ENCODE measurements at places on chromosomes 7 and 10. TPM values are rescaled to one million over a fixed set of nuclear protein-coding genes. Genes with fewer than 3 reads are reported as not detected.

DNA sequence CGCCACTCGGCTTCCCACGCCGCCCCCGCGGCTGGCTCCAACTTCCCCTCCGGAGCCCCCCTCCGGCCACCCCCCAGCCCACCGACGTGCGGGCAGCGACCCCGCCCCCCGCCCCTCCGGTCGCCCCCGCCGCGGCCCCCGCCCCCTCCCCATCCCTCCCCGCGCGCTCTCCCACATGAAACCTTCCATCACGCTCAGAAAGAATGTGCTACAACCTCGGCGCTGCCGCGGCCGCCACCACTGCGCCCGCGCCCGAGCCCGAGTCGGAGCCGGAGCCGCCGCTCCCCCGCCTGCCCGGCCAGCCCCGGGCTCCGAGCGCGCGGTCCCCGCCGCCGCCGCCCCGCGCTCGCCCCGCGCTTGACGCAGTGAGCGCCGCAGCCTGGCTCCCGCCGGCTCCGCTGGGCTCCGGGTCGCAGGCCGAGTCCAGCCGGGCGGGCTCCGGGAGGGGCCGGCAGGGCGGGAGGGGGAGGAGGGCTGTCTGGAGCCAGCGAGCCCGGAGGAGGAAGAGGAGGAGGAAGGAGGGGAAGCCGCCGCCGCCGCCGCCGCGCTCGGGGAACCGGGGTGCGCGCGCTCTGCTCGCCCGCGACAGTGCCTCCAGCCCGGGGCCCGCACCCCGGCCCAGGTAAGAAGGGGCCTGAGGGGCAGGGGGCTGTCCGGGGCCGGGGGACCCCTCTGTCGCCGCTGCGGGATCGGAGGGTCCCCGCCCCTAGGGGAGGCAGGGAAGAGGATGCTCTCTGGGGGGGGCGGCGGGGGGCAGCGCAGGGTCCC is 4.3 kb upstream of the ELFN1 start:
- no peak for DNase-seq

The EGFR gene
- 34.0 TPM for polyA plus RNA-seq

The ELOVL3 gene
- 0.34 TPM for polyA plus RNA-seq

DNA sequence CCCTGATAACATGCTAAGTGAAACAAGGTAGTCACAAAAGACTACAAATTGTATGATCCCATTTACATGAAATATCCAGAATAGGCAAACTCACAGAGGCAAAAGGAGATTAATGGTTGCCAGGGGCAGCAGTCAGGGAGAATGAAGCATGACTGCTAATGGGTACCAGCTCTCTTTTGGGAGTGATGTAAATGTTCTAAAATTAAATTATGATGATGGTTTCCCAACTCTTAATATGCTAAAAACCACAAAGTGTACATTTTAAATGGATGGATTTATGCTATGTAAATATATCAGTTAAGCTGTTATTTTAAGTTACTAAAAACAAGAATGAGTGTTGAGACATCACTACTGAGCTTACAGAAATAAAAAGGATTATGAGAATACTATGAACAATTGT is 12.6 kb downstream of the CYP51A1 start:
- no peak for DNase-seq

- no peak for DNase-seq
Measured at GRCh38 chr10:106296750-106297392, 867.6 kb downstream of the SORCS1 start.

The IDI2 gene
- not detected for polyA plus RNA-seq

The SLC16A9 gene
- 0.05 TPM for polyA plus RNA-seq

DNA sequence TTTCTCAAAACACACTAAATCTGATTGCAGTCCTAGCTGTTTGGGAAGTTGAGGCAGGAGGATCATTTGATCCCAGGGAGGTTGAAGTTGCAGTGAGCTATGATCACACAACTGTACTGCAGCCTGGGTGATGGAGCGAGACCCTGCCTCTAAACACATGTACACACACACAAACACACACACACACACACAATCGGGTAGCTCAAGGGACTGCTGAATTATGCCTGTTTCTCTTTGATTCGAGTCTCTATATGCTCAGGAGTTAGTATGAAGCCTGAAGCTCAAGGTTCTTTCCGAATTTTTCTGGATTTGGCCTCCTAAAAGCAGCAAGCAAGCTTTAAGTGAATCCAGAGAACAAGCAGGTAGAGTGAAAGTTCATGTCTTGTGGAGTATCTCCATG is 22.5 kb downstream of the PRTFDC1 start:
- DNase-seq, result no peak

The TRIM73 gene
- 0.59 TPM for polyA plus RNA-seq

The ACTL6B gene
- not detected for polyA plus RNA-seq

The CFAP46 gene
- polyA plus RNA-seq, result 2.0 TPM

DNA sequence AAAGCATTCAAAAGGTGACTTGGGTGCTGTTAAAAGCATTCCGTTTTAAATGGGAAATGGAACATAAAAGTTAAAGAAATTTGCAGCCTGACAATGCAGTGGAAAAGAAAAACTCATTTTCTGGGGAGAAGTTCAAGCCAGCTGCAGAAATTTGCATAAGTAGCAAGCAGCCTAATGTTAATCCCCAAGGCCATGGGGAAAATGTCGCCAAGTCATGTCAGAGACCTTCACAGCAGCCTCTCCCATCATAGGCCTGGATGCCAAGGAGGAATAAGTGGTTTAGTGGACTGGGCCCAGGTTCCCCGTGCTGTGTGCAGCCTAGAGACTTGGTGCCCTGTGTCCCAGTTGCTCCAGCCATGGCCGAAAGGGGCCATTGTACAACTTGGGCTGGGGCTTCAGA is 154.2 kb downstream of the PKD1L1 start:
- no peak for DNase-seq

The LRRC72 gene
- polyA plus RNA-seq, result not detected

The TMEM236 gene
- 0.02 TPM for polyA plus RNA-seq
